ENCODE measurements at places on chromosomes 7 and 10. TPM values are rescaled to one million over a fixed set of nuclear protein-coding genes. Genes with fewer than 3 reads are reported as not detected.

DNA sequence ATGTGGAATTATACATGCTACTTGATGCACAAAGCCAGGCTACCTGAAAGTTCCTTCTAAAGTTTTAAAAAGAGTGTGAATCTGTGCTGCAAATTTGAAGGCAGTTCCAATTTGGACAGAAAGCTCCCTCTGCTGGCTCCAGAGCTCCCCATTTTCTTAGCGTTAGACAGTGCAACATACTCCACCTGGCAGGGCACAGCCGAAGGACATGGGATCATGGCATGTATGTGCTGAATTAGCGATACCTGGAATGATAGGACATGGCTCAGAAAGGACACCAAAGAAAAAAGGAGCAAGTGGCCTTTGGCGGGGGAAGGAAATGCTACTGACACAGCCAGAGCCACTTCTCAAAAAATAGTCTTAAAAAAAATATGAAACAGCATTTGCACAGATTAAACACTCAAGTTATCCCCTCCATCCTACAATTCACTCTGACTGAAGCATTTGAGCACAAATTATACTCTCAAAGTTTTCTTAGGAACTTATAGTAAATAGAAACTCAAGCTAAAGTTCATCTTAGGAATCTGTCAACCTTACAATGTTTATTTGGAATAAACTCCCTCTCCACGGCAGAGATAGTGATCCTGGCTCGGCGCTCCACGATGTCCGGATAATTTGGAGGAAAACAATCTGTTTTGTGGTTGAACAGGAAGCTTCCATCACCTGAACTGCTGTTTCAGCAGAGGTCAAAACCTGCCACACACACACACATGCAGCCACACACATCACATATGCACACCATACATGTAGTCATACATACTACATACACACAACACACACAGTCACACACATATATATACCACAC, 80.0 kb downstream of the C7orf25 start:
- peak; percentile 42 for DNase-seq

Gene GRB10
- 25.4 TPM for total RNA-seq

- peak; percentile 58 for DNase-seq
These were observed 86.2 kb downstream of the ZRANB1 start for GRCh38 chr10:125027871-125028869.

GRCh38 chr10:115093286-115093775, at the start of gene ATRNL1:
Gene ATRNL1 (plus strand): TSS chr10:115093365. CDS start chr10:115093751, 386 bp downstream.
- DNase-seq, result no peak

- DNase-seq, result no peak
These were observed 10.4 kb downstream of the LAT2 start for GRCh38 chr7:74220229-74220628.

- no peak for DNase-seq
These were observed 128.5 kb upstream of the STEAP1 start for GRCh38 chr7:90025771-90026170.

- DNase-seq, result no peak
These were observed 191.1 kb upstream of the LRGUK start for GRCh38 chr7:133936074-133936473.

DNA sequence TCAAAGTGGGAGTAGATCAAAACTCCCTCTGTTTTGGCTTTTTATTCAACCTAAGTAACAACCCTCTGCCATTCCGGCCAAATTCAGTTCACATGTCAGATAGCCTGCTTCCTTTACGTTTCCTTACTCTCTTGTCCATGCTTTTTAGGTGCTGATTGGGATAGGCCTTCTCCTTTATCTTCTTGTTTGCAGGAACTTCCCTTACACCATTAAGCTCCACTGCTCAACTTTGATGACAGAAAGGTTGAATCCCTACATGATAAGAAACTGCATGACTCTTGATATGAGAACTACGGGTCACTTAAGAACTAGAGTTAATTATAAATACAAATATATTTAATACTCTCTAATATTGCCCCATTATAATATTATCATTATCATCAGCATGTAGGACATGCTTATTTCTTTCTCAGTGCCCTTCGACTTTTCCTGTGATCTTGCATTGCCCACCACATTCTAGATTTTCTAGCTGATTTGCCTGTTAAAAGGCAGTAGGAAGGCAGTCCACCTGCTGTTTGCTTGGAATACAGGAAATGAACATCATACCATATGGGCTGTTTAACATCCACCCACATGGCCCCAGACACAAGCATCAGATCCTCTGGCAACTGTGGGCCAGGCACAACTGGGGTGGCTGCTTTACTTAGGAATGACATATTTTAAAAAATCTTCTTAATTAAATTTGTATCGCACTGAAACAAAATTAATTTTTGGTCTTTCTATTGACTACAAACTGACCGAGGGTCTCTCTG, 59.7 kb upstream of the CCDC6 start:
- no peak for DNase-seq

Gene ASB10
- 46.1 TPM for total RNA-seq

Gene PIK3AP1
- 7.5 TPM for total RNA-seq

Gene TFR2
- total RNA-seq, result not detected

DNA sequence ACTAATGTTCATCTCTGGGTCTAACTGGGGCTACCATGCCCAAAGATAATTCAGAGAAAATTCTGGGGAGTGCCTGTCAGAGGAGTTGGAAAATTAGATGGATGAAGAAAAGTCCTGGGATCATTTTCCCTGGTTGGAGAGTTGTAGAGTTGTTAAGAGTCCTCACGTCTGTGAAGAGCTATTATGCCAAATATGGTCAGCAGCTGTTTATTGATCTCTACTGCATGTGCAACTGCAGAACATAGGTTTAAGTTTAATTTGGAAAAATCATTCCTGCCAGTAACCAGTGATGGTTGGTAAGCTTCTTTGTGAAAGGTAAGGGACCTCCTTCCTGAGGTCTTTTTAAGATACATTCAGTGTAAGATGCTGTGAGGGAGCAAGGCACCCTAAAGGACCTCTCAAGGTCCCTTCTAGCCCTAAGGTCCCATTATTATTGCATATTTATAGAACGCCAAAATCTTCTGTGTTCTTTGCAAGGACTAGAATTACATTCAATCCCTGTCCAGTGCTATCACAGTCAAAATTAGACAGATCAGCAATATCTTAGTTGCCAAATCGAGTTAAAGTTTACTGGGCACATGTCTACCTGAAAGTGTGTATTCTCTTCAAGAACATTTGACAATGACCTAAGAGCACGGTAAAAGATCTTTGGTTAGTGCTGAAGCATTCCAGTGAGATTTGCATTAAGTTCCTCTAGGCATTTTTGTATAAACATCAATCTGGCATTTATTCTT, 62.7 kb downstream of the VTI1A start:
- no peak for DNase-seq

DNA sequence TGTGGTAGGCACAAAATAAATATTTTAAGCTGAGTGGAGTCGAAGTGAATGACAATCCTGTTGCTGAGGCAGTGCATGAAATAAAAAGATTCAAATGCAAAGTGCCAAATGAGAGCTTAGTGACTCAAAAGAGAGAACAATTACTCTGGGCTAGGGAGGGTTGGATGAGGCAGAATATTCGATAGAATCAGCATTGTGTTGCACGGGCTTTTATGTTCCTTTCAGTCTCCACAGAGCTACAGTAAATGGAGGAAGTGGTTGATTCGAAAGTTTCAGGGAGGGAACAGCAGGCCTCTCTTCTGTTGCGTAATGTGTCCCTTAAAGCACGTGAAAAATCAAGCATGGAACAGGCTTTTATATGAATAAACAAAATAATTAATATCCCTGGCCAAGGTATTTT, 599.3 kb upstream of the CELF2 start:
- no peak for DNase-seq

- no peak for DNase-seq
These were observed 6.6 kb downstream of the SEMA3A start for GRCh38 chr7:84187813-84188510.

Gene HDAC9
- total RNA-seq, result 30.7 TPM

DNA sequence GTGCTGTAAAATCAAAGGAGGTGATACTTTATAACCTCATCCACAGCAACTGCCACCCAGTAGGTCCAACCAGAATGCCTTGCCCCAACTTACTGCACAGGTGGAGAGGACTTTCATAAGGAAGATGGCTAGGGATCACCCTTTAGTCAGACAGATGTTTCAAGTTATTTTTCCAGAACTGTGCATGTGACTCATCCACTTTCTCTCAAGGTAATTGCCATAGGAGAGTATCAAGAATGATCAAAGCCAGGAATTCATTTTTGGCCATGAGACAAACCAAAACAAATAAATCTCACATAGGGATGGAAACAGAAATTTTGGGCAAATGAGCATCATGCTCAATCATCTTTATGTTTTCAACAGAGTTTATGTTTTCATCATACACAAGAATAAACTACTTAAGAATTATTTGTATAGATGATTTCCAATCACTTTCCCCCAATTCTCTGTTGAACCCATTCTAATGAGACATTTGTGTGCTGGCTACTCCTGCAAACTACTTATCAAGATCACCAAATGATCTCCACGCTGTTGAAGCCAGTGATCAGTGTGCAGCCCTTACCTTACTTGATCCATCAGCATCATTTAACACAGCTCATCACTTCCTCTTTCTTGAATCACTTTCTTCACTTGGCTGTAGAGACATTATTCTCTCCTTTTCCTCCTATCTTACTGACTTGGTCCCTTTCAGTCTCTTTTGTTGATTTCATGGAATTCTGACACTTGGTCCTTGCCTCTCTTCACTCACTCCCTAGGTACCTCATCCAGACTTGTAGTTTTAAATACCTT, 74.0 kb downstream of the SLC16A9 start:
- no peak for DNase-seq

GRCh38 chr7:76236224-76236623, 34.5 kb downstream of the SRRM3 start:
- DNase-seq, result no peak

- DNase-seq, result no peak
These were observed 23.7 kb upstream of the C10orf105 start for GRCh38 chr10:71743089-71743838.

- DNase-seq, result no peak
These were observed 49.0 kb upstream of the PCGF5 start for GRCh38 chr10:91171485-91171884.

Gene CYP26A1
- not detected for total RNA-seq

- no peak for DNase-seq
These were observed 135.7 kb downstream of the GRK5 start for GRCh38 chr10:119343011-119343601.

GRCh38 chr7:25759748-25760147, 392.2 kb upstream of the NFE2L3 start:
- no peak for DNase-seq

DNA sequence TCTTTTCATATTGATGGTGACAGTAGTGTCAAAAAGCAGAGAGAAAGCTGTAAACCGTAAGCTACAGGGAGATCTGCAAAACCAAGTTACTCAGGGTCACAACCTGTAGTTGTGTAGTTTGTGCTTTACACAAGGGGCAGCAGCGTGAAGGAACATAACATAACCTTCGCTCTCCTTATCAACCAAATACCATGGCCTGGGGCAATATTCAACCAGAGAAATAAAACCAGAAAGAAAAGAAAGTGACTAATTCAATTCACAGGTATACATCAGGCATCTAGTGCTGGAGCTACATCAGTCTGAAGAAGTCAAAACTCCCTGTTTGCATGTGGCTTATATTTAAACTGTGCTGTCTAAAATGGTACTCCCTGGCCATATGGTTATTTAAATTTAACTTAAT, 224.3 kb downstream of the TWIST1 start:
- no peak for DNase-seq

GRCh38 chr7:46424934-46425333, 503.9 kb upstream of the IGFBP3 start:
- no peak for DNase-seq

Gene GNGT1
- total RNA-seq, result not detected

GRCh38 chr7:36652431-36652830, 71.9 kb downstream of the AOAH start:
- no peak for DNase-seq

Gene ZFAND4
- total RNA-seq, result 12.4 TPM

Gene DYNC1I1
- total RNA-seq, result 39.0 TPM

- DNase-seq, result peak; percentile 49
These were observed 43.4 kb upstream of the GHITM start for GRCh38 chr10:84095811-84096497.

GRCh38 chr7:44147026-44147991, 6.2 kb upstream of the MYL7 start:
- no peak for DNase-seq

DNA sequence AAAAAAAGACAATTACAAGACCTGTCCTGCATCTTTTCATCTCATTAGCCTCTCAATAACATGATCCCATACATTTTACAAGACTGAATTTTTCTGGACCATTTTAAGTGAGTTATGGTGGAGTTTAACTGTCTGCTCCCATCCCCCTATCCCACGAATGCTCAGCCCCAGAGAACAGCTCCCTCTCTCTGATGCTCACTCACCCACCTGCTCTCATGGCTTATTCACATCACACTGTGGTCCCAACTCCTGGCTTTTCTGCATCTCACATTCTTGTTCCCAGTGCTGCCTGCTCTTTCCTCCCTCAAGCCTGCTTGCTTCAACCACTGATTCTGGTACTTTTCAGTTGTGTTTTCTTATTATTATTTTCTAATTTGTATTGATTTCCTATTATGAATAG, 20.4 kb upstream of the CCSER2 start:
- no peak for DNase-seq

GRCh38 chr7:36203071-36203790, 50.2 kb downstream of the EEPD1 start:
- DNase-seq, result no peak

- DNase-seq, result no peak
These were observed 583.1 kb upstream of the LRRN3 start for GRCh38 chr7:110507832-110508231.

DNA sequence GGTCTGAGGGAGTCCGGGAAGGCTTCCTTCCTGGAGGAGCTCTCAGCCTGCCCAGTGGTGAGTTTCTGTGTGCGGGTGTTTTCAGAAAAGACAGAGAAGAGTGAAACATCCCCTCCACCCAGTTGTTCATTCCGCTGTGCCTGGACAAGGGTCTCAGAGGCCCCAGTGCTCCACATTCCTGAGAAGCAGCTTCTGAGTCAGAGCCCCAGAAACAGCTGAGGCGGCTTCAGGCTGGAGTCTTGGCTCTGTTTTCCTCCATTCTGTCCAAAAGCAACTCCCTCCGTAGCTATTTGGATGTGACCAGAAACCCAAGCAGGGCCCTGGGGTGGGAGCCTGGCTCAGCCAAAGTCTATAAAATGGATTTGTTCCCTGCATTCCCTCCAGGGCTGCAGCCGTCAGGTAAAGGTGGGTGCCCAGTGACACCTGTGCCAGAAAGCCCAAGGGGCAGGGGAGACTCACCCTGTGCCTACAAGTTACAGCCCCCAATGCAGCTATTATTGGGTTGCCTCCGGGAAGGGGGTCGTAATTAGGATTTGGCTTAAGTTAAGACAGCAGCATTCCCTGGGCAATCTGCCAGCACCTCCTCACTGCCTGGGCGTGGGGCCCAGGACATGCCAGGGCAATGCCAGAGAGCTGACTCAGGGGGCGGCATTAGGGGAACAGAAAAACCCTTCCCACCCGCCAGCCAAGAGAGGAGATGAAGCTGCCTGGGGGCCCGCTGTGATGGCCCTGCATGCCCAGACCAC, 13.1 kb upstream of the CAMK2G start:
- DNase-seq, result peak; percentile 87

Gene C10orf67
- total RNA-seq, result 0.62 TPM

- DNase-seq, result no peak
These were observed 81.7 kb downstream of the KMT2C start for GRCh38 chr7:152354061-152354460.

Gene FAM20C
- total RNA-seq, result 23.8 TPM

- DNase-seq, result no peak
These were observed 90.7 kb upstream of the KIAA1217 start for GRCh38 chr10:24118246-24118645.

Gene EIF4H
- 172 TPM for total RNA-seq

All from left ventricle myocardium superior (tissue), 1 donor.